Femur (tissue), 1 donor: ENCODE measurements at places on chromosomes 7 and 10.

DNA sequence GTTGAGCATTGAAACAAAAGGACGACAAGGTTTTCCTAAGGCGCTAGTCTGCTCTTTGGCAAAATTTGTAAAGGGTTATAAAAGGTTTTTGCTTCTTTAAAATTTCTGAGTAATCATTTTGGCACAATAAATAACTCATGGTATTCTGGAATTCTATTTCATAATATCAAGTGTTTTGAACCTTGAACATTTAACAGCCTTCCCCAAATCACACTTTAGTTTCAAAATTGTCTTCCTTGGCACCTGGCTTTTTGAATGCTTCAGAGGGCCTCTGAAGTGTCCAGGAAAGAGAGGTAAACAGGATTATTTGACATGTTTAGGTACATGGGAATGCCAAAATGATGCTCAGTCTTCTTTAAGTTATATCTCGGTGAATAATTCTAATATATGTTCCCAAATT is 220.8 kb downstream of the PHF14 start:
- DNase-seq, result no peak

DNA sequence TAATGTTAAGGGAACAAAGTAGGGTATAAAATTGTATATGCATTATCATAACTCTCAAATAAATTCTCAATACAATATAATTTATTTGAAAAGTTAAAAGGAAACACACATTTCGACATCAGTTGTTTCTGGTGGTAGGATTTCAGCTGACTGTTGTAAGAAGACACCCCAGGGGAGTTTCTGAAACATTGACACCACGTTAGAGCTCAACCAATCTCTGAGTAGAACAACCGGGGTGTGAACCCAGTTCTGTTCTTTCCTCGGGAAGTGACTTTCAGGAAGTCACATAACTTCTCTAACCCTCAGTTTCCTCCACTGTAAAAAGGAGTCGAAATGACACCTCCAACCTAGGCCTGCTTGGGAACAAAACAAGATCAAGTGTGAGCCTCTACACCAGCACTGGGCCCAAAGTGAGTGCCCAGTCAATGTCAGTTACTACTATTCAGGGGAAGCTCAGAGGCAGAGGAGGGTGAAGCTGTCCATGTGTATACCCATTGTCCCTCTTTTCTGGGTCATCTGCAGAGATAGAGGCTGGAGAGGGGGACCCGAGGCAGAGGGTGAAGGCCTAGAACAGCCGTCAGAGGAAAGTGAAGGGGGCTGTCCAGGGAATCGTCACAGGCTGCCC is 67.1 kb downstream of the AOAH start:
- no peak for DNase-seq

DNA sequence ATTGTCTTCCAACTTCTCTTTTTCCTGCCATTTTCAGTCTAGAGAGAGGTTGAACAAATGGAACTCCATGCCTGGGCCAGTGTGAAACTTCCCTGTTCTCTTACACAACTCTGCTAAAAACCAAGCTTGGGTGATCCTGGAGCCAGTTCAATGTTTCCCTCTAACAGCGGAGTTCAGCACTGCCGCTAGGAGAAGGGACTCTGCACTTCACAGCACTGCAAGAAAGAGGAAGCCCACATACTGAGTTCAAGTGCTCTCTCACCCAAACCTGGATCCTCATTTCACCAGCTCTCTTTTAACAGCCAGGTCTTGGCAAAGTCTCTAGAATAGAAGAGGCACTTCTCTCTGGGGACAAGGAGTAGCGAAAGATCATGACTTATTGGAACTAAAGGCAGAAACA is 18.8 kb downstream of the FOXI2 start:
- DNase-seq, result no peak

GRCh38 chr10:73810735-73811465 is 498 bp downstream of the NDST2 start:
- DNase-seq, result peak; percentile 46

- DNase-seq, result no peak
These were observed 52.8 kb downstream of the PODXL start for GRCh38 chr7:131503639-131504038.

DNA sequence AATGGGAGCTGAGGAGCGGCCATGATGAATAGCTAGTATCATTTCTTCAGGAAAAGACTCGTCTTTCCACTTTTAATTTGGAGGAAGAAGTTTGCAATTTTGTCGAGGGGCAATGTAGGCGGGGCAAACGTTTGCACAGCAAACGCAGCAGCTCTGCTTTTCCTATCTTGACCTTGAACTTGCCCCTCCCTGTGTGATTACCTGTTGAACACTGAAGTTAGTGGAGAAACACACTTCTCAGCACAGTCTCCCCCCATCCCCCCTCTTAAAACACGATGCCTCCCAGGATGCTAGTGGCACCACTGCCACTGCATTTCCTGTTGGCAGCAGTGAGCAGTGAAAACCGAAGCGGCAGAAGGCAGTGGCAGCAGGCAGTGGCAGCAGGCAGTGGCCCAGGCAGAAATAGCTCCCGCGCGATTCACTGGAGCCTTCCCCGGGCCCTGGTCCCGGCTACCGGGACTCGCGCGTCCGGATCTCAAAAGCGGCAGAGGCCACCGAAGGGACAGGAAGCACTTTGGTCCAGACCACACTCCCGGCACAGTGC is at the start of gene EPDR1:
Gene EPDR1, plus strand, starts transcription at position 336 of the 544 bp plus-strand sequence. CDS start 300 bp downstream, outside the sequence.
- peak; percentile 77 for DNase-seq

- no peak for DNase-seq
These were observed 5.7 kb downstream of the FAM221A start for GRCh38 chr7:23685731-23686130.

- DNase-seq, result no peak
These were observed 83.8 kb downstream of the FAM204A start for GRCh38 chr10:118258285-118258684.

DNA sequence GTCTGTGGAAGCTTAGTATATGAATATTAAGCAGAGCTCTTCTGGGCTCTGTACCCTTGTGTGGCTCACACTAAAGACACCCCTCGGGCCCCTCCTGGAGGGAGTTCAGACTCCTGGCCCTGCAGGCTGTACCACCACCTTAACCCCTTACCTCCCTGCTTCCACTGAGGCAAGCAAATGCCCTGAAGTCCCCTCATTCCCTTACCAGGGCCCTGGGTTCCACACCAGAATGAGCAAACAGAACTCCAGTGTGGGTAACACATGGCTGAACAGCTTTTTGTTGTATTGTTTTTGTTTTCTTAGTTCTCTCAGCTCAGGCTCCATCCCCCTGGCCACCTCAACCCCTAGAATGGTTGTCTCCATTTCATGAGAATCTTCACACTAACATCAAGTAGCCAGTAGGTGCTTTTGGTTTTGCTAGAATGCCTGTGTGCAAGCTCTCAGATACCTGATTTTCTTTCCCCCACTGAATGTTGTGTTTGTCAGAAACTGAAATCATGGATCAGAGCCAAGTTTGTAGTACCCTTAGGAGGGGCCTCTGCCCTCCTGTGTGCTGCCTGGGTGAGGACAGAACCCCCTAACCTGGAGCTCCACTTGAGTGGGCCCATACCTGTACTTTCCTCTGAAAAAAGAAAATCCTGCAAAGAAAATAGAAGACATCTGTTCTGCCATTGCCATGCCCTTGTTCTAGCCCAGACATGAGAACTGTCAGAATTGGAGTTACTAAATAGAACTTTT is 2.8 kb upstream of the WAPL start:
- no peak for DNase-seq

DNA sequence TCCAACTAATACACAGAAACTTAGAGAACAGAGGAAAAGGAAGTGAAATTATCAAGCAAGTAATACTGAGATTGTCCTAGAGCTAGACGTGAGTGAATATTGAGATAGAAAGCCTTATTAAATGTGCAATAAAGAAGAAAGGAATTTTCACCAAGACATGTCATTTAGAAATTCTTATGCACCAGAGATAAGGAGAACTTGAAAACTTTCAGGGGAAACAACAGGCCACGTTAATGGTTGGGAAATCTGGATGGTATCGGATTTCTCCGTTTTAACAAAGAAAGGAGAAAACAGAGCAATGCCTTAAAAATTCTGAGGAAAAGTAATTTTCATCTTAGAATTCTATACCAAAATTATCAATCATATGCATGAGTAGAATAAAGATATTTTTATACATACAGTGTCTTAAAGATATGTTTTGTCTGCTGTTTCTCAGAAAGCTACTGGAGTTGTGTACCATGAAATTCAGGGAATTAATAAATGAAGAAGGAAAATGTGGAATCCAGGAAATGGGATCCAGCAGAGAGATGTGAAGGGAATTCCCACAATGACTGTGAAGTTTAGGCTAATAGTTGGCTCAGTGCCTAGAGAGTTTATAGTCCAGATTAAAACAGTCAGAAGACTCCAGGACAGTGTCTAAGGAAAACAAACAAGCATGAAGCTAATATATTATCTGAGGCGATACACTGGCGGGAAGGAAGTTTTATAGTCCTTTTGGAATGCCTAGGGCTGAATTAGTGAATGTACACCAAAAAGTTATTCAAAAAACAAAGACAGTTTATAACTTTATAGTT is 159.5 kb downstream of the PPP1R9A start:
- DNase-seq, result no peak

GRCh38 chr10:62019013-62019684 is 117.7 kb downstream of the ARID5B start:
- no peak for DNase-seq

DNA sequence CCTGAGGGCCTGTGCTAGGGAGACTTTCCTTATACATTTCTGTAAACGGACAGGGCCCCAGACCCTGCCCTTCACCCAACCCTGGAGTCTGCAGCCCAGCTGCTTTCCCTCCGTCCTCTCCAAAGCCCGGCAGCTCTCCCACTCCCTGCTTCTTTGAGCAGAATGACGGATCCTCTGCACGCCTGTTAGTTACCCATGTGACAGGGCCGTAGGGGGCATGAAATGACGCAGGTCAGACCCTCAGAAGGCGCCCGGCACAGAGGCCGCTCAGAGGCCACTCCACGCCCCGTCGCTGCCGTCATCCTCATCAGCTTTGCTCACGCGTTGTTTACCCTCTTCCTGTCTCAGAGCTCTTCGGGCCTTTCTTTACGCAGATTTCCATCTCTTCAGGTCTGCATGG is 60.2 kb upstream of the MKRN1 start:
- DNase-seq, result no peak

DNA sequence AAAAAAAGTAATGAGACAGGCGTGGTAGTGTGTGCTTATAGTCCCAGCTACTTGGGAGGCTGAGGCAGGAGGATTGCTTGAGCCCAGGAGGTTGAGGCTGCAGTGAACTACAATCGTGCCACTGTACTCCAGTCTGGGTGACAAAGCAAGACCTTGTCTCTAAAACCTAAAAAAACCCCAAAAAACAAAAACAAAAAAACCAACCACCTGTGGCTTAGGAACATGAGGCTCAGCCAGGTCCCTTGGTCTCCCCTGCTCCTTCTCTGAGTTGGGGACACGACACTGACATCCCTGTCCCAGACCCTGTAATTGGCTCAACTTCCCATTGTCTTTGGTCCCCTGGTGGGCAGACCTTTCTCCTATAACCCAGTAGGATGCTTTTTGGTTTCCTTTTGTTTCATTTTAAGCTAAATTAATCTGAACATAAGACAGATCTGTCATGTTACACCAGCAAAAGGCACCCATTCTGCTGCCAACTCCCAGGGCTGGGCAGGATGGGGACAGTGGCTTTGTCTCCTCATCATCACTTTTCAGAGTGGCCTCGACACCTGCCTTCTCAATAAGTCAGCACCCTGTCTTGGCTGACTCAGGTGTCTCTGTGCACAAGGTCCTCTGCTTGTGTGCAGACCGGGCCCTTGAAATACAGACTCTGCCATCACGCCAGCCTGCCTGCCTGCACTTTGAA is 74.4 kb downstream of the MYL10 start:
- DNase-seq, result no peak

DNA sequence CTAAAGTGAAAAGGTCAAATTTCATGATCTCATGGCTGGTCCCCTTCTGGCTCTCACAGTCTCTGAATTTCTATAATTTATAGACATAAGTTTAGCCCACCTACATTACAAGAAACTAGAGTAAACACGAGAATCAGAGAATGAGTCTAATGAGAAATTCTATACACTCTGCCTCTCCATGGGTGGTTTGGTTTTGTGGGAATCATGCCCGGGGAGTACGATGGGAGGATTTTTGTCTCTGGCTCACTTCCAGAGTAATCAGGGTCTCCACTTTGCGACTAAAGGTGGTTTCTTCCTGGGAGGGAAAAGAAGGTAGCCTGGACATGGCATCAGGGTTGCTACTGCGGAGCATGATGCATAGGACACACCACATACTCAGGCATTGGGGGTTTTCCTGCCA is 69.7 kb downstream of the MRC1 start:
- DNase-seq, result no peak

DNA sequence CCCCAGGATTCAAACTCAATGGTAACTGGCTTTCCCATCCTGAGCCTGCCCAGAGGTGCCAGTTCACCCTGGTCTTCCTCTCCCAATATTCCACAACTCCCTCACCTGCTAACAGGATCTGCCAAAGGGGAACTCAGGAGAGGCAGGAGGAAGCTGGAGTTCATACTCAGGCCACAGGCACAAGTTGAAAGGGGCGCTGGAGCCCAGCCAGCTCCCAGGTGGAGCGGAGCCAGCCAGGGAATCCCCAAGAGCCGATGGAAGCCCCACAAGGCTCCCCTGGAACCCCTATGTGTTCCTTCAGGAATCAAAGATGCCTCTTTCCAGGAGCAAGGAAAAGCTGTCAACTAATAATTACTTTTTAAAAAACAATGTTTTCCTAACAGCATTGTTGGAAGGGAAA is 63.5 kb downstream of the SH3PXD2A start:
- DNase-seq, result no peak

- no peak for DNase-seq
These were observed 152.5 kb downstream of the PLXDC2 start for GRCh38 chr10:19968745-19969144.

GRCh38 chr10:7756360-7756992 is 31.3 kb downstream of the KIN start:
- no peak for DNase-seq

DNA sequence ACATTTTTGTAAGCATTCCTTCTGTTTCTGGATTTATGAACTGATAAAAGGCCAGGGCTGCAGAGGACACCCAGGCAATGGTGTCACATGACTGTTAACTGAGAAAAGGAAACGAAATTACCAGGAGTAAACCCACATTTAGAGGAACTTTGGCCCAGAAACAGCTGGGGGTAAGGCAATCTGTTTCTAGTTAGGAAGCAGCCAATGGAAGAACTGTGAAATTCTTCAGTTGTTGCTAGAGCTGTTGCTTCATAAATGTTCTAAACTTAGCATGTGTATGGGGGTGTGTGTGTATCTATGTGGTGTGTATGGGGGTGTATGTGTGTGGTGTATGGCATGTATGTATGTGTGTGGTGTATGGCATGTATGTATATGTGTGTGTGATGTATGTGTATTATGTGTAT is 11.8 kb upstream of the PDCD4 start:
- no peak for DNase-seq
